ENCODE measurements at places on chromosomes 16 and 17.

DNA sequence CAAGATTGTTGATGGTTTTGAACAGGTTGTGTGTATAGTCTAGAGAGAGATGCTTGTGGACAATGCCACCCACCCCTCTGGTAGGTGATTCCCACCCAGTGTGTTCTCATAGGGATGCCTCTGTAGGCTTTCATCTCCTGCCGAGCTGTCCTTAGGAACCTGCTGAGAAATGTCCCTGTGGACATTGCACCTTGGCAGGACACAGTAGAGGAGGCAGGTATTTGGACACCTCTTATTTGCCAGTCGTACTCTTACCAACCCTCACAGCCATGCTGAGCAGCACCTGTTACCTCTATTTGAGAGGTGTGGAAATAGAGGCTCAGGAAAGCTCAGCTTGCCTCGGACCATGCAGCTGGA, 33.2 kb downstream of the EPN2 start:
- no peak for DNase-seq

DNA sequence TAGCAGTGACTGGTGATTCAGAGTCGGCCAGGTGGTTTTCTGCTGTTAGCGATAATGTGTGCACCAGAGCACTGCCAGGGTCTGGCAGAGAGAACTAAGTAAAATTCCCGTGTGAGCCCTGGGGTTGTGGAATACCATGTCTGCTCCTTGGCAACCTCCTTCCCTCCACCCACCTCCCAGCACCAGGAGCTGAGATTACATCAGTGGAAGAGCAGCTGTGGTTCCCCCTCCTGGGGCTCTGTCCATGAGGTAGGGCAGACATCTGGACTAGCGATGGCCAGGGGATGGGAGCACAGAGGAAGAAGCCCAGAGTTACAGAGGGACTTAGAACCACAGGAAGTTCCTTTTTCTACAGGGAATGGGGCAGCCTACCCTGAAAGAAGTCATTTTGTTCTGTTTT, 15.8 kb downstream of the CLEC10A start:
- DNase-seq, result no peak

DNA sequence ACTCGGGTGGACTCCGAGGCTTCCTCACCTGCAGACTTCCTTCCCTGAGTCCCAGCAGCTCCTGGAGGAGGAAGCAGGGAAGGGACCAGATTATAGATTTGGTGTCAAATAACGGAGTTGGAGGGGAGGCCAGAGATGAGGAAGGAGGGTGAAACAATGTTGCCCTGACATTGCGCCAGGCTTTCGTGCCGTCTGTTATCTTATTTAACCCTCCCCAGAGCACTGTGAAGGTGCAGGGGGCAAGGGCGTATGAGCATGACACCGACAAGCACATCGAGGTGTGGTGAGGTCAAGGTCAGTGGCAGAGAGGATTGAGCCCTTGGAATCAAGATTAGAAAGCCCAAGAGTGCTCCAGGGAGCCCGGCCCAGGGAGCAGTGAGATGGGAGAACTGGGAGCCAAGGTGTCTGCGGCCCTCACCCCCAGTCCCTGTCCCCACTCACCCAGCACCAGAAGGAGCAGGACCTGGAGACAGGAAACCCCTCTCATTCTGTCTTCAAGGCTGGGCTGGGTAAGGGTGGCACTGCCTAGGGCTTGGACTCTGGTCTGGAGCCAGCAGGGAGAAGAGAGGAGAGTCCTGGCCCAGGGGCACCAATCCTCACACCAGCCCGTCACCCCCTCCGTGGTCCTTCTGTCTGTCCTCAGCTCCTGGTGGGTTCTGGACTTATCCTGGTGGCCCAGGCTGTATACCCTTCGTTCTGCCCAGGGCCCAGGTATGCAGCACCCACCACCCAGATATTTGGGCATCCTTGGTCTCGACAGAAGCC, 1.1 kb downstream of the PRSS33 start:
- DNase-seq, result no peak

GRCh38 chr16:54305080-54305479, 18.5 kb upstream of the IRX3 start:
- no peak for DNase-seq

DNA sequence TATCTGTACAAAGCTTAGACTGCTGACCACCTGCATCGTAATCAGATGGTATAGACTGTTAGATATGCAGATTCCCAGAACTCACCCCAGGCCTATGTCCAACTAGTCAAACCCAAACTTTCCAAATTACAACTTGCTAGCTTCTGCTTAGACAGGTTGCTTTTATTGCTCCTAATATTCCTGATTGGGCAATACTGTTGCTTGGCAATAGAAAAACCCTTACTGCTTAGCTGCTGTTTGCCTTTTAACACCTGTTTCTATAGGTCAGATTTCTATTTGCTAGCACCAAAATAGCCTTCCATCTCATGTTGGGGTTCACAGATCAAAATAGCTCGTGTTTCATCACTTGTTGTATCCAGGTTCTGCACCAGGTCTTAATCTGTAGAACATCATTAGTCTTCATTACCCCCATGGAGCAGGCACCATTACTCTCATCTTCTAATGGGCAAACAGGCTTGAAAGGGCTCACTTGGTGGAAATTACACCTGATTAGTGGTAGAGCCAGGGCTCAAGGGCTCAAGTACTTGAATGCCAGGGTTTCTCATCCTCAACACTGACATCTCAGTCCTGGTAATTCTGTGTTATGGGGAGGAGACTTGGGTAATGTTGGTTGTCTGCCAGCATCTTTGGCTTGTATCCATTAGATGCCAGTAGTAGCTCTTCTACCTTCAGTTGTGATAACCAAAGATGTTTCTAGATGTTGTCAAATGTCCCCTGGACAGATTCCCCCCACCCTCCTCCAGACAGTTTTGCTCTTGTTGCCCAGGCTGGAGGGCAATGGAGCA, 2.7 kb downstream of the ZP2 start:
- no peak for DNase-seq

- no peak for DNase-seq
Measured at GRCh38 chr16:47035436-47035835, 62.0 kb upstream of the DNAJA2 start.

- DNase-seq, result no peak
Measured at GRCh38 chr16:29319726-29320125, 86.8 kb downstream of the NPIPB11 start.

- DNase-seq, result no peak
Measured at GRCh38 chr17:79947351-79948031, 88.2 kb downstream of the TBC1D16 start.

GRCh38 chr17:8402921-8403536, 5.4 kb upstream of the RNF222 start:
- no peak for DNase-seq

GRCh38 chr16:74268372-74268782, 28.2 kb upstream of the PSMD7 start:
- DNase-seq, result no peak

DNA sequence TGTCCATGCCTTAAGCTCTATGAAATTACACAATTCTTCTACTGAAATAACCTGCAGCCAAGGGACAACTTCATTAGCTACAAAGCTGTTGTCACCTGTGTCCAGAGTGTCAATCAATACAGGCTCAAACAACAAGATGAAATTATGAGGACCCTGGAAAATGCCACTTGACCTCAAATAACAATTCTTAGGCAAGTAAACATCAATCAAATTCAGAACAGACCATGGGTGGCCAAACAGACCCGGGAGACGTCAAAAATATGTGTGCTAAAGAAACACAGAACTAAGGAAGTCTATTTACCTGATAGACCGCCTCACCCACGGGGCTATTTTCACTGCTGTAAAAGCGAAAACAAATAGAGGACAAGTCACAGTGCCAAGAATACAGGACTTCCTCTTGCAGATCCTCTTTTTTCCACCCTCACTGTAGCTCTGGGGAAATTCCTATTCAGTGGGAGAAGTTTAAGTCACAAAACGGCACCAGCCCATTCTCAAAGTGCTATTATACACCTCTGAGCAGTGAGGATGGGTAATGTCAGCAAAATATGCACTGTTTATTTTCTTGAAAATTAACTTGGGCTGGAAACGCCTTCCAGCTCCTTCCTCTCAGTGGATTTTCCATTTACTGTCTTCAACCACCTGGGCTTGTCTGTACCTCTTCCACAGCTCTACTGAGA, 2.7 kb downstream of the LITAF start:
- peak; percentile 17 for DNase-seq

- DNase-seq, result no peak
Measured at GRCh38 chr17:37647856-37648255, 4.6 kb upstream of the DDX52 start.

GRCh38 chr17:69578385-69578936, 164.0 kb downstream of the MAP2K6 start:
- no peak for DNase-seq

DNA sequence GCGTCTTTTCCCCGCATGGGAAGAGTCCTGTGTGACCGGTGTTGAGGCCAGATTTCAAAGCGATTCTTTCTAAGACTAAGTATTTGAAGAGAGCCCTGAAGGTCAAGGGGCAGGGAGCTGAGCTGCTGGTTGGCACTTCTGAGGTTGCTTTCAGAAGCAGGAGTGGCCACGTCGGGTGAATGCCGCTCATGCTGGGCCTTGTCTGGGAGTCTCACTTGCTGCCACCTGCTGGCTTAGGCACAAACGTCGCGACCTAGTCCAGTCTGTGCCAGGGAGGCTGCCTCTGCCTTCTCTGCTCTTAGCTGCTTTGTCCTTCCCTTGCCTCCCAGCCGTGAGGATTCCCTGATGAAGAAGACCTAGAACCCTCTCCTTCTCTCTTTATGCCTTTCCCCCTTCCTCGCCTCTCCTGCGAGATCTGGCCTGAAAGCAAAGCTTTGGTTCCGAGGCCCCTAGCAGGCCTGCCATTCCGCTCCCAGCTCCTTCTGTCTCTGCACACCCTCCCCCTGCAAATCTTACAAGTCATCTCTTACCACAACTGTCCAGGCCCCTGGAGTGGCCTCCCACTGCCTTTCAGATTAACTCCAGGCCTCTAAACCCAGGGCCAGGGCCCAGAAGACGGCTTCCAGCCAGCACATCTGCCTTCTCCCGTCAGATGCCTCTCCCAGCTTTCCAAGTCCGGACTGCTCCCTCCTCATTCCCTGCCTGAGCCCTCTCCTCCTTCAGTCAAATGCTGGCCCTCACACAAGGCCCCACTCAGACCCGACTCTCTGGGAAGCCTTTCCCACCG, 11.4 kb downstream of the CTNS start:
- DNase-seq, result peak; percentile 36

GRCh38 chr17:9104370-9105041, 83.2 kb downstream of the NTN1 start:
- no peak for DNase-seq
